ENCODE measurements at places on chromosomes 11 and 22.

DNA sequence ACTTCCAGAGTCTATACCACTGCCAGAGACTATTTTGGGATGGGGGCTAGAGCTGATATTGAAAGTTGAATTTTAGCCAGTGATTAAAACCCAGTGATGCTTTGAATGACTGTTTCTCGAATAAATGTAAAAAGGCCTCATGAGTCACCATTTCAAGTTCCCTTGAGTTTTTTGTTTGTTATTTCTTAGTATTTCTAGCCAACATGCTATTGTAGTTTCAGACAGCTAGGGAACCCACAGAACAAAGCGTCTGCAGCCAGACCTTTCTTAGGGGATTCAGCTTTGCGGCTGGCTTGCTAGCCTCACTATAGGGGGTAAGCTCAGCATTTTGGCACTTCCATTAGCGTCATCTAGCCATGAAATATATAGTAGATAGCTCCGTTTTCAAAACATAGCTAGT is 66.5 kb downstream of the DBX1 start:
- no peak for DNase-seq

- DNase-seq, result no peak
Measured at GRCh38 chr11:64954201-64954600, 17.7 kb downstream of the MAJIN start.

DNA sequence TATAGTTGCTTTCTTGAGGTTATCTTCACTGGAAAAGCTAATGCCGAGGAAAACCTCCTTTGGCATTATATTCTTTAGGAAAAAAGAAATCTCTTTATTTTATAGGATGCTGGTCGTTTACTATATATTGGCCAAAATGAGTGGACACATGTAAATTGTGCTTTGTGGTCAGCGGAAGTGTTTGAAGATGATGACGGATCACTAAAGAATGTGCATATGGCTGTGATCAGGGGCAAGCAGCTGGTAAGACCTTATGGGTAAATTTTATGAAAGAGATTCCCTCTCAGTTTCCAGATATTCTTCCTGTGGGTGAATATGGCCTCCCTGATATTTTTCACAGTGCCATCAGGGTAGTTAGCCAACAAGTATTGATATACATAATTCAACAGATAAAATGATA is 29.4 kb upstream of the TTC36 start:
- DNase-seq, result no peak

GRCh38 chr22:35411102-35411501 is 11.2 kb downstream of the MCM5 start:
- DNase-seq, result no peak

DNA sequence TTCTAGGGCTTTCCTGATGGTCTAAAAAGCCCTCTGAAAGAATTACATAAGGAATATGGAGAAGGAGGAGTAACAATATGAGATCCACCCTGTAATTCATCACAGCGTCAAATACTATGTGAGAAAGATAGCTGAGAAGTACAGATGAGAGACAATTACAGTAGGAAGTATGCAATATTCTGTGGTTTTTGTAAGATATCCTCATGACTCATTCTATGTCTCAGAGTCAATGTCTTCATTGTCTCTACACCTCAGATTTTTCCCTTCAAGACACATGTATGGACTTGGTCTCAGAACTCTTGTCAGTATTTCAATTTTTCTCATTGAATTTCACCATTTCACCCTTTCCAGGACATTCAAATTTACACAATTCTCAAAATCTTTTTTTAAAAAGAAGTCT is 343.3 kb upstream of the CTSC start:
- no peak for DNase-seq

- no peak for DNase-seq
Measured at GRCh38 chr11:127564810-127565209, 564.2 kb upstream of the KIRREL3 start.

DNA sequence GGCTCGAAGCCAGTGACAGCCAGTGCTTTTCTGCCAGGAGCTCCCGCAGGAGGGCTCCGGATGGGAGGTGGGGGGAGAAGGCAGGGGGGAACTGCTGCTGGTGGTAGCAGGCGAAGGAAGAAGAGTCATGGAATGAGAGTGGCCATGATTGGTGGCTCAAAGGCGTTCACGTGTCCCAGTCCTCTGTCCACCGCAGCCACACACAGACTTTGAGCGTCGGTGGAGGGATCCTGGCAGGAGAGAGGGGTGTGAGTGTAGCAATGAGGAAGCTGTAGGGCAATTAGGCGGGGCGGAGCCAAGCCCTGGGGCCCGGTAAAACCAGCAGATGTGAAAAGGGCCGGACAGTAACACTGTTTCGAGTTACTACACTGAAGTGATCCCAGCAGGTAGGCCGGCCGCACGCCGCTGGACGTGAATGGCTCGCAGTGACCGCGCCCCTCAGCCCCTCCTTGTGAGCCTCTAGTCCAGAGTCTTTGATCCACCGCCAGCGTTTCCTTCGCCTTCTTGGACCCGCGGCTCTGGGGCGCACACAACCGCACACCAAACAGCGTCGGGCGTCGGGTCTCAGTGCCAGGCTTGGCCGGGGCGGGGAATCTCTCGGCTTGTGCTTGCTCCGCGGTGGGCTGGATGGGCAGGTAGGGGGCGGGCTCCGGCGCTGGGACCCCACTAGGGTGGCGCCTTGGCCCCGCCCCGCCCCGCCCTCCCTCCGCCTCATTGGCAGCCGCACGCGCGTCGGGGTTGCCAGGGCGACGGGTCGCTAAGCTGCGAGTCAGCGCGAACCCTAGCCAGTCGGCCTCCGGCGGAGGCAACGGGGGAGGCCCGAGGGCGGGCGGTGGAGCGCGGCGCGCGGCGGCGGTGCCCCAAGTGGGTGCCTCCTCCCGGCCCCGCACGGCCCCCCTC is at the start of gene LRRC10B:
LRRC10B (plus strand) TSS at position 788 of the 900 bp plus-strand sequence. CDS start 250 bp downstream, outside the sequence.
- peak; percentile 85 for DNase-seq

DNA sequence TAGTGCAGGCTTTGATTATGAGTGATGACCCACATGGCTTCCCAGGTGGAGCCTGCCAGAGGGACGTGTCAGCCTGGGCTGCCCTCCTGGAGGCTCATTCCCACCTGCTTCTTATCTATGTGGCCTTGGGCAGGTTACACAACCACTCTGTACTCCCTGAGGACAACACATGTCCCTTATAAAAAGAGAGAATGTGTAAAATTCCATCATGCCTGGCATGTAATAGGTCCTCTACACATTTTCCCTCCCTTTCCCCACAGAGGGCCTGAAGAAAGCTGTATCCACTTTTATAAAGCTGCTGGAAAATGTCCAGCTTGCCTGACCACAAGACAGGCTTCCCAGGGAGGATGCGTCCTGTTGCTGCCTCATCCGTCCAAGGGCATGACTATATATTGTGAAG is 55.0 kb upstream of the VSTM5 start:
- DNase-seq, result no peak

DNA sequence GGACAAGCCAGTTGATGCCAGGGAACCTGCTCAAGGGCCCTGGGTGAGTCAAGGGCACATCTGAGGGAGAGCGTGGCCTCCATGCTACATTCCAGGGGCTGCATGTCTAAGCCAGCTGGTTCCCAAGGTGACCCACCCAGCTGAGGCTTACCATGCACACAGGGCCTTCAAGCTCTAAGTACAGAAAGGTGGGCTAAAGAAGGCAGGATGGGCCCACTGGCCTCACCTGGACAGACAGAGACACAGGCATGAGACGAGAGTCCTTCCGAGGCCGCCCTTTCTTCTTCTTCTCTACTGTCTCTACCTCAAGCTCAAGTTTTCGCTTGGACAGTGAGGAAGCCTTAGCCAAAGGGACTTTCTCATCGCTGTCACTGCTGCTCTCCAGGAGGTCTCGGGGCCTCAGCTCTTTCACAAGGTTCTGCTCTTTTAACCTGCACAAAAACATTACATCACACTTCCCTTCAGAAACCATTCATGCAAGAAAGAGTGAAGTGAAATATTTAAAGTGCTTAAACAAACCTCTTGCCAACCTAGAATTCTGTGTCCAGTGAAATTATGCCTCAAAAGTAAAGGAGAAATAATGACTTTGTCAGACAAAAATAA is 69.9 kb downstream of the HIRA start:
- no peak for DNase-seq

DNA sequence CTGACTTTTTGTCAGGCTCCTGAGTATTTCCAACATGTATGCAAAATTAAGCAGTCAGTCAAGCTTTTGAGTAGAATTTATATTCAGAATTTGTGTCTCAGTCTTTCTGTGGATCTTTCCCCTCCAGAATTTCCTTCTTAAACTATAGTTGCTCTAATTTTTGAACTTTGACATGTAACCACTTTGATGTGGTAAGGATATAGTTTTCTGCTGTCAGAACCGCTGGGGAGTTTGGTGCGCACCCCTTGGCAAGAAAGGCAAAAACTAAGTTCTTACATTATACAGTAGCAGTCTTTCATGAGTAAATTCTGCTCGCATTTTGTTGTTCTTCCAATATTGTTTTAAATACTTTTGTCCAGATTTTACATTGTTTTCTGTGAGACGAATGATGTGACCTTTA is 105.9 kb downstream of the TMEM135 start:
- DNase-seq, result no peak

DNA sequence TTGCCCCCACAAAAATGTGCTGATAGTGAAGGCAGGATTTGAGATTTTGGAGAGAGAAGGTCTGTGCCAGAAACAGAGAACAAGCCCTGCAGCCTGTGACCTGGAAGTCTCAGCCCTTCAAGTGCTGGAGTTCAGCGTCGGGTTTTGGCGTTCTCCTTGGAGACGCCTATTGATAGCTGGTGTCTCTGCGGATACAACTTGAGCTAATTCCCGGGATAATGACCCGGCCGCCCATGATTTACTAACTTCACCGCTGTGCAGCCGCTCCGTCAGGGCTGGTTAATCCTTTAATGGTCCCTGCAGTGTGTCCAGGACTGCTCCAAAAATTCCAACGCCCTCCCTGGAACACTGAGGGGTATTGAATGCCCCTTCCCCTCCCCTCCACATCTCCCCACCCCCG is 76.6 kb downstream of the WT1 start:
- no peak for DNase-seq

- DNase-seq, result no peak
Measured at GRCh38 chr11:78336877-78337553, 80.6 kb downstream of the GAB2 start.

GRCh38 chr11:48184452-48184851 is 32.2 kb upstream of the OR4B1 start:
- DNase-seq, result no peak

DNA sequence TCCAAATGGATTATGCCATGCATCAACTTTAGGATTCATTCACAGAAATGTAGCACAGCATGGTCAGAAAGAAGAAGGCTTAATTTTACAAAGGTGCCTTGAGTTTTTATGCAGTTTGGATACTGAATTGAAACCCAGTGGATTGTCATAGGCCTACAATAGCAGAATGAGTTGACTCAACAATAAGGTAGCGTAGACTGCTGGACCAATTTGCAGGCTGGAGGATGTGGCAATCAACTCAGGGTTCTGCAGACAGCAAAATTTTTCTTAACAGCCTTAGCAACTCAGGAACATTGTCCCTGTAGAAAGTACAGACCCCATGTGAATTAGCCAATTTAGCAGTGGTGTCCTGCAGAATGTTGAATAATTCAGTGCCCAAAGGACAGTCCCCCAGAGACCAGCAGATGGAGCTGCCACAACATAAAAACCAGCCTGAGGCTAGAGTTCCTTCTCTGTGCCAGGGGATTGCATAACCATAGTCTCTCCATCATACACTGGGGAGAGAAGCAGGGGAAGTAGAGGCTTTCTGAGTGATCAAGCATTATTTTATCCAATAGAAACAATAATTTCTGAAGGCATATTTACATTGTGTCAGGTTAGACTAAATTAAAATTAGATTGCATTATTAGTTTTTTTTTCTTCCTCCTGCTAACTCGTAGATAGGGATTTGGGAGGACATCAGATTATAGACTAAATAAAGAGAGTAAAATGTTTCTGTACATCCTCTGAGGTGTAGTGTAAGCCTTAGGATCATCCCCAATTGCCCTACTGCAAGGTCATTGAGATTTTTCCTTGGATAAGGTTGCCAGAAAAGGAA is 20.3 kb upstream of the MRPL17 start:
- peak; percentile 30 for DNase-seq

DNA sequence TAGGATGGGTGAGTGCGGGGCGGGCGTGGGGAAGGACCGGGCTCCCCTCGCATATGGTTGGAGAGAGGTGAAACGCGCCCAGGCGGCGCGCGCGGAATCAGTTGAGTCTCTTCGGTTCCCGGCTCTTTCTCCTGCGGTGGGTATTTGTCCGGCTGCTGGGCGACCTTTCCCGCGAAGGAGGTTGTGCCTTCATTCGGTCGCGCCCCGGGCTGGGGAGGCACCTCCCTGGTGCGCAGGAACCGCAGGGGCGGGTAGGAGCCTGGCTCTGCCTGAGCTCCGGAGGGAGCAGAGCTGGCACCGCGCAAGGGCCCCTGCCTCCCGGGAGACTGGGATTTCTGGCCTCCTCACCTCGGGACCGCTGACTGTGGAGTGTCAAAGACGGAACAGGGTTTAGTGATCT is 27.5 kb downstream of the SAA4 start:
- no peak for DNase-seq

GRCh38 chr11:19229671-19230070 is 11.1 kb downstream of the E2F8 start:
- DNase-seq, result no peak

- no peak for DNase-seq
Measured at GRCh38 chr11:100830978-100831732, 144.1 kb downstream of the ARHGAP42 start.

GRCh38 chr11:76579056-76579751 is 91.3 kb downstream of the LRRC32 start:
- DNase-seq, result no peak

GRCh38 chr11:19753451-19754106 is 40.9 kb downstream of the NAV2 start:
- peak; percentile 10 for DNase-seq

- no peak for DNase-seq
Measured at GRCh38 chr11:117201658-117202305, 2.6 kb downstream of the TAGLN start.

DNA sequence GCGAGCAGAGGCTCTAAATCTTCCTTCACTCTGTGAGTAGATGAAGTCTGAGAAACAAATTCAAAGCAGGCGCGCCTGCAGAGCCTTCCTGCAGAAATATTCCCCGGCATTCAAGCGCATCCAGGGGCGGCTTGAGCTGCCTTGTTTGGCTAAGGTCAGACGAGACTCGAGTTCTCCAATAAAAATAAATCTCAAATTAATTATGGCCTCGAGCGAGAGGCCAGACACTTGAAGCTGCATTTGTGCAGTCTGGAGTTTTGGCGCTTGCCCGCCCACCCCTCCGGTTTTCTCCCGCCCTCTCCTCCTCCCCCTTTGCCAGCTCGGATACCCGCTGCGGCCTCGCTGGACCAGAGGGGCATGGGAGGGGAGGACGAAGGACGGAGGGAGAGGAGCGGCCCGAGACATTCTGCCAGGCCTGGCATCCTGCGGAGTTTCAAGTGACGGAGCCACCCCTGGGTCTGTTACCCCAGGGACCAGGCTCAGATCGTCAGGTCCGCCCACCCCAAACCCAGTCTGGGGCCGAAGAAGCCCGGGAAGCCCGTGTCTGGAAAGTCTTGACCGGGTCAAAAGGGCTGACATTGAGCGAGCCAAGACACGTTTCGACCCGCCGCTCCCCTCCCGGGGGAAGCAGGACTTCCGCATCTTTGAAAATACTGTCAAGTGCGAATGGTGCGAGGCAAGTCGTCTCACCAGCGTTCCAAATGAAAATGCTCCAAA is 3.8 kb upstream of the FLI1 start:
- DNase-seq, result no peak

GRCh38 chr11:32090545-32091370 is at the start of gene RCN1:
Gene RCN1, plus strand, starts transcription at chr11:32091074. Its CDS starts 123 bp downstream, at chr11:32091197.
- DNase-seq, result peak; percentile 57
